Activated T-helper 1 cell treated with anti-CD3 and anti-CD28 coated beads, Interleukin-2, amount 50 U/mL, for 16 hours (primary cell): ENCODE measurements at places on chromosomes 4 and X.
A peak's percentile ranks its signal among the peaks of the same experiment; 100 is the strongest.

- no peak for DNase-seq
Observed at GRCh38 chr4:37486166-37486565, 200.0 kb downstream of the RELL1 start.

- DNase-seq = no peak
Observed at GRCh38 chrX:136185401-136186022, 38.2 kb downstream of the FHL1 start.

- no peak for DNase-seq
Observed at GRCh38 chr4:3353752-3354454, 61.1 kb downstream of the RGS12 start.

DNA sequence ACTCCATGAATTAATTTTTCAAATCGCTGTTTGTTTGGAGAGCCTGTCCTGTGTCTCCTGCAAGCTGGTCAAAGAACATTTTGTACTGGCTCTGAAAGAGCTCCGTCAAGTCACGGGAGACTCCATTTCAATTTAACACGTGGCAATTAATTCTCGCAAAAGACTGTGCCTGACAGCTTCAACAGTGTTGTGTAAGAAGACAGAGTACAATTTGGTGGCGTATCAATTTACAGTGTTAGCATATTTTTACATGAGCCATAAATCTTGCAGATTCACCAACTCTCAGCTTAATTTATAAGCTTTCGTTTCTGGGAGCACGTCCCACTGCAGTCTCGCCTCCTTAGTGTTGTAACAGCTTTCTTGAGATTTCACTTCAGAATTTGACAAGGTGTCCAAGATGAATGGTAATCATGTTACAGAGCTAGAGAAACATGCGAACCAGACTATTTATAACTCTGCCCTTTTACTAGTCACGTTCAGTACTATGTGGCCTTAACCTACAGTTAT lies 70.8 kb downstream of the RWDD4 start:
- DNase-seq = no peak

- DNase-seq = no peak
Observed at GRCh38 chr4:72942565-72942964, 127.0 kb downstream of the COX18 start.

DNA sequence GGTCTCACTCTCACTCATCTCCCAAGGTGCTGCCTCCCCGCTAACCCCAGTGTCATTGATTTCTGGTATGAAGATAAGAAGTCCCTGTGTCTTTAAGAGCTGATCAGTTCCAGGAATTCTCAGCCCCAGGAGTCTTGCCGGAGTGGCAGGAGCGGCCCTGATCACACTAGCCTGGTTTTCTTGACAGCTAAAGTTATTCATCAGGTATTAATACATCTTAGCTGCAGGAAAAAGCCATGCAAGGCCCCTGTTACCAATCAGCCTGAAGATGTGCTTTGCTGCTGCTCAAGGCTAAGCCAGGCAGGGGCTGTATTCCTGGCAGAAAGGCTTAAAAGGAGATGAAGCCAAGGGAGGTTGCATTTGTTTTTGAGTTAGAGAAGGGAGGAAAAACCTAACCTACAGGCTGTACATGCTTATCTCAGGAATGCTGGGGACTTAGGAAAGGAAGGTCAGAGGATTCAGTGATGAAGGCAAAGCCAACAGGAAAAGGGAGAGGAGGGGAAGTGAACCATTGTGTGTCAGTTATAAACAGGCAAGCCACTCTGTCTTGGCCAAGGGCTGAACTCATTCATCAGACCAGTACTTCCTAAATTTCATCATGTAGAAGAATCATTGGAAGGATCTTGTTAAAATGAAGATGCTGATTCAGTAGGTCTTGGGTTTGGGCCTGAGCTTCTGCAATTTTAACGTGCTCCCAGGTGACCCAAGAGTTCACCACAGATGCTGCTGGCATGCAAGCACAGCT lies 8.6 kb downstream of the SRPX start:
- DNase-seq = no peak

GRCh38 chrX:118975831-118976598 lies 1.6 kb downstream of the LONRF3 start:
- peak; percentile 35 for DNase-seq

DNA sequence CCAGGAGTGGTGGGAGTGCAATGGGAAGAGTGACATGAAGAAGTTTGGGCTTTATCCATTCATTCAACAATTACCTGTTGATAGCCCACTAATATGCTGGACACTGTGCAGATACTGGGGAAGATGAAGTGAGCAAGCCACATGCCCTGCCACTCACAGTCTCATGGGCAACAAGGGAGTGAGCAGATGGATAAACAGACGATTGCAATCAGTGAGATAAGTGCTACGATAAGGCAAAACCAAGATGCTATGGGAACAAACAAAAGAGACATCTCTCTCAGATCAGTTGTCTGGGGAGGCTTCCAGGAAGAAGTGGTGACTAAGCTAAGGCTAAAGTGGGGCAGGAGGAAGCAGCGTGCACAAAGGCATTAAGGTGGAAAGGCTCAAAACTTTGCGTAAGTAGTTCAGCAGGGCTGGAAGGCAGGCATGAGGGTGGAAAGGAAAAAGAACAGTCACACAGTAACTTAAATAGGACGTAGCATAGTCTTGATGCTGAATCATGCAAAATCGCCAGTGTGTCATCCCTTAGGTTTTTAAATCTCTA lies 31.7 kb downstream of the GAB3 start:
- DNase-seq = peak; percentile 17

- DNase-seq = no peak
Observed at GRCh38 chr4:92265021-92265420, 38.7 kb upstream of the GRID2 start.

DNA sequence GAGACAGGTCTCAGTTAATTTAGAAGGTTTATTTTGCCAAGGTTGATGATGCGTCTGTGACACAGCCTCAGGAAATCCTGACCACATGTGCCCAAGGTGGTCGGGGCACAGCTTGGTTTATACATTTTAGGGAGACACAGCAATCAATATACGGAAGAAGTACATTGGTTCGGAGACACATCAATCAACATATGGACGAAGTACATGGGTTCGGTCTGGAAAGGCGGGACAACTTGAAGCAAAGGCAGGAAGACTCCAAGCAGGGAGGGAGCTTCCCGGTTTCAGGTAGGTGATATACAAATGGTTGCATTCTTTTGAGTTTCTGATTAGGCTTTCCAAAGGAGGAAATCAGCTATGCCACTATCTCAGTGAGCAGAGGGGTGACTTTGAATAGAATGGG lies 225.2 kb upstream of the ZFP42 start:
- DNase-seq = no peak

DNA sequence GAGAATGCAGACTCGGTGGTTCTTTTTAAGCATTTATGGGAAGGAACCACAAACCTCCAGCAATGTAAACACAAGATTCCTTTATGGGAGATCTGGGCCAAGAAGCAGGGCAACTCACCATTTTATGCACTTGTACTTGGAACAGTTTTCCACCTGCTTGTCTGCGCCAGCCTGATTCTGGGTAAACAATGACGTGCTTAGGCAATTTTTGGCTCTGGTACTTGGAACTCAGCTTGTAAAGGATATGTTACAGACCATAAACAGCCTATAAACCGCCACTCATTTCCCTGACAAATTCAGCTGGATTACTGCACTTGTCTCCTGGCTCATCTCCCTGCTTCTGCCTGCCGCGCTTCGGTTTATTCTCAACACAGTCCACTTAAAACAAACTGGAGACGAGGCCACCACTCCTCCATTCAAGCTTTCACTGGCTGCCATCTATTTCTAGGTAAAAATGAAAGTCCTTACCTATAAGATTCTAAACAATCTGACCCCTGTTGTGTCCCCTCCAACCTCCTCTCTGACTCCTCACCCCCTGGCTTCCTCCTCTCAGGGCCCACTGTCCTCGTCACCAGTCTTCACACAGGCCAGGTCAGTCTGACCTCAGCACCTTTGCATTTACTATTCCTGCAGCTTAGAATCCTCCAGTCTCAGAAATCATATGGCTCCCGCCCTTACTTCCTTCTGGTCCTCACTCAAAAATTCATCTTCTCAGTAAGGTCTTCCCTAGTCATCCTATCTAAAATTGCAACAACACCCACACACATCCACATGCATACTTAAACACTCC lies 205.9 kb upstream of the GALNT7 start:
- no peak for DNase-seq

DNA sequence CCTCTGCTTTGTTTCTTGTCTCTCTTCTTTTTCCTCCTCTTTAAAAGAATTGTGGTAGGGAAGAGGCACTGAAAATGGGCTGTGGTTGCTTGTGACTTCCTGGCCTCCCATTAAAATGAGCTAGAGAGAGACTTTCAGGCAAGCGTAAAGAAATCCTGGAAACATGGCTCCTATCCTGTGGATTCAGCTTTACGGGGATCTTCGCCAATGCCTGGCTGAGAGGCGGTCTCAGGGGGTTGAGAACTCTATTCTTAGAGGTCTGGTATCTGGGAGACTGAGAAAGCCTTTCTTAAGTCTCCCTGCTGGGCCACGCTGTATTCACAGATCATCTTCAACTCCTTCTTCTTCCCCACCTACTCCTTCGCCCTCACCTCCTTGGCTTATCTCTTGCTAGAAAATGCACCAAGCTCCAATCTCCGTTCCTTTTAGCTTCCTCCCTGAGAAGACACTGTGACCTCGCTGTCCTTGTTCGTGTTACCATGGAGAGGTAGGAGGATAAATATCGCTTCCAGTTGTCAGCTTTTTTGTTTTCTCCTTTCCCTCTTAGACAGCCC lies 542 bp upstream of the KLF8 start:
- DNase-seq = no peak

DNA sequence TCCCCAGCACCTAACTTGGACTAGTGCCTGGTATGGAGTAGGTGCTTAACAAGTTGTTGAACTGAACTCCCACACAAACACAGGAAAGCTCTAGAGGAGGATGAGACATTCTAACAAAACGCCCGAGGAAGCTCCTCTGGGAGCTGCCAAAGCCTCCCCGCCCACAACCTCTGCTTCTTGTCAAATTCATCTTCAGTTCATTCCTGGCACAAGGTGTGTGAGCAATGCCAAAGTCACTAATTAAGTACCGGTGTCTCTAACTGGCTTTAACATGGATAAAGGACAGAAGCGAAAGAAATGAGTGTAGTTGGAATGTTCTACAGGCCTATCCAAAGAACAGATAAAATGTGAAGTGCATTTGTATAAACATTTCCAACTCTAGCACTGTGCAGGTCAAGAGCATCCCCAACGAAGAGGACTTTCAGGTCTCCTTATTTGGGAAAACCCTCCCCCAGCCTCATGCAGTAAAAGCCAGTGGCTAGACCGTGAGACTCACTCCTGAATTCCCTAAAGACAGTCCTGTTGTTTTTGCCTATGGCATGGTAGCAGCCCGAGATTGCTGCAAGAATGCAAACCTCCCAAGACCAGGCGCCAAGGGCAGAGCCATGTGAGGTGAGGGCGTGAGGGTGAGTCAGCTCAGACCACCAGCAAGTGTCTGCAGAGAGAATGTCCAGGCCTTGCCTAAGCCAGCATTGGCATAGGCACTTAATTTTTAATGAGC lies 72.2 kb upstream of the KLF3 start:
- DNase-seq = no peak

DNA sequence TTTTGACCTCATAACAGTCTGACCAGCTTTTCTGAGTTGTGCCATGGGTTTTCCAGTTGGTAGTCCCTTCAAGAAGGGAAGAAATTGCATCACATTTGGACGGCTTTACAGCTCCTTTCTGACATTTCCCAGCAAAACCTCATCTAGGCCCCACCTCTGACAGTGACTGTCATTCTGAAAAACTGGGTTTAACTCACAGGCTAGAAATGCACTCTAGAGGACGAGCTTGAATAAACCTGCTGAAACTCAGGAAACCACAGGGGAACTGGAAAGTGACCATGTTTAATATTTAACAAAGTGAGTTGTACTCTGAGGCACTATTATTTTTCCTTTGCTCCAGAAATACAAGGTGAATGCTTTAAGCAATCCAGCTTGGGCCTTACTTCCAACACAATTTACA lies 434.3 kb upstream of the RASGEF1B start:
- DNase-seq = no peak

GRCh38 chr4:24669751-24670150 lies 85.4 kb upstream of the DHX15 start:
- no peak for DNase-seq

- DNase-seq = no peak
Observed at GRCh38 chr4:140893939-140894338, 137.8 kb upstream of the TBC1D9 start.

GRCh38 chr4:74175379-74175778 lies 17.5 kb downstream of the MTHFD2L start:
- DNase-seq = no peak
